ENCODE measurements at places on chromosomes 7 and 10.

DNA sequence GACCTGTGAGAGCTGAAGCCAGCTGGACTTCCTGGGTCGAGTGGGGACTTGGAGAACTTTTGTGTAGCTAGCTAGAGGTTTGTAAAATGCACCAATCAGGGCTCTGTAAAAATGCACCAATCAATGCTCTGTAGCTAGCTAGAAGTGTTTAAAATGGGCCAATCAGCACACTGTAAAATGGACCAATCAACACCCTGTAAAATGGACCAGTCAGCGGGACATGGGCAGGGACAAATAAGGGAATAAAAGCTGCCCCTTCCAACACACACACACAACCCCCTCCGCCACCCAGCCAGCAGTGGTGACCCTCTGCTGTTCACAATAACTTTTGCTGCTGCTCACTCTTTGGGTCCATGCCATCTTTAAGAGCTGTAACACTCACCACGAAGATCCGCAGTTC lies 7.1 kb downstream of the ZNF511 start:
- DNase-seq: no peak

GRCh38 chr7:157255201-157255606 lies 81.6 kb upstream of the DNAJB6 start:
- no peak for DNase-seq

- DNase-seq: peak; percentile 35
Measured at GRCh38 chr7:98733036-98733435, 116.0 kb downstream of the NPTX2 start.

DNA sequence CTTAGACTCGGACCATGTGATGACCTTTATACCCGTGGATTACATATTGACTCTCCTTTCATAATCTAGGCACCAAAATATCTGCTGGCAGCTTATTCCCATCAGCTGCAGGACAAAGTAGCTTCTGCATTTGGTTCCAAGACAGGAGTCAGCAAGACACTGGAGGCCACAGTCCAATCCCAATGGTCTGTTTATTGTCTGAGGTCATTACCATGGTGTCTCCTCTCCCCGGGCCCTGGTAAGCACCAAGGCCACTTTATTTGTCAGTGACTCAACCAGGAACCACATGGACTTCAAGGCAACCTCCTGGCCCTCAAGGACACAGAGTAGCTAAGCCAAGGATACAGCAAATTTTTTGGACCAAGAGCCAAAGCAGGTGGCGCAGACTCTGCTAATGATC lies 36.1 kb downstream of the KCNMA1 start:
- no peak for DNase-seq

DNA sequence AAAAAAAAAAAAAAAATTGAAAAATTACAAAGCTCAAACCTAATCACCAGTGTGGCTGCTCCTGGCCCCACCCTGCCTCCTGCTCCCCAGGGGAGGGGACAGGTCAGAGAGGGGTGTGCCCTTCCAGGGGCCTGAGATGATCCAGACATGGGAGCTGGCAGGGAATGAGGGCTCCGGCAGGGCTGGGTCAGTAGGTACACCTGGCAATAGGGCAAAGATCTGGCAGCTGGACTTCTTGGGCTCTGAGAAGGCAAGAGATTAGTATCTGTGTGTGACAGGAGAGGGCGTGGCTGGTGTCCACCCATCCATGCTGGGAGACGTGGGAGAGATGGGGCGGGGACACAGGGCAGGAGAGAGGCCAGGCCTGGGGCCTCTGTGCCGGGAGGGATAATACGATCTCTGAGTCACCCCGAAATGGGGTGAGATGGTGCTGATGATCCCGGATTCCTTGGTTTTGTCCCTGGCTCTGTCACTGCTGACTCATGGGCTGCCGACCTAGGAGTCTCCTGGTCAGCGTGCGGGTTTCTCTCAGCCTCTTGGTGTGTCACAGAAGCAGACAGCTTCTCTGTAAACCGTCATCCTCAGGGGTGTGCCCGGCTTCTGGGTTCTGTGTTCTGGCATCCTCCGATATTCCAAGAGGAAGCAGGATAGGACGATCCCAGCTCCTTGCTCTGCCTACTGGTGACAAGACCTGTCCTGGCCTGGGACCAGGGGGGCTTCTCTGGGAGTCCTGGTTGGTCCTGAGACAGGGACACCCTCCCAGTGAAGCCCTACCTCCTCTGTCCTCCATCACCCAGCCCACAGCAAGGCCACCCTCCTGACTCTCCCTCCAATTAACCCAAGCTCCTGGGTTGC lies 8.2 kb upstream of the CLDN4 start:
- DNase-seq: no peak

DNA sequence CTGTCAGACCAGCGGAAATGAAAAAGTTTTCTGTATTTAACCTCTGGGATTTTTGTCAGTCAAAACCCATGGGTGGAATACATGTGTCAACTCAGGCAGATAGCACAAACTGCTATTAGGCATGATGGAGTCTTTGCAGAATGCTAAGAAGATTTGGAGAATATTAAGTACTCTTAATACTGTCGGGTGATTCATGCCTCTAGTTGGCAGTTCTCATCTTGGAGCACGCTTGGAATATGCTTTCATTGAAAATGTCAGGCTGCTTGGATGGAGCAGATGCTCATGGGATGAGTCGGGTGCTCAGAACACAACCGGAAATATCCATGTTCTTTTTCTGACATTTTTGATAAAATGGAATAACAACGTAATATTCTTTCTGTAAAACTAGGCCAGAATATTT lies 27.6 kb upstream of the PRKG1 start:
- DNase-seq: no peak

DNA sequence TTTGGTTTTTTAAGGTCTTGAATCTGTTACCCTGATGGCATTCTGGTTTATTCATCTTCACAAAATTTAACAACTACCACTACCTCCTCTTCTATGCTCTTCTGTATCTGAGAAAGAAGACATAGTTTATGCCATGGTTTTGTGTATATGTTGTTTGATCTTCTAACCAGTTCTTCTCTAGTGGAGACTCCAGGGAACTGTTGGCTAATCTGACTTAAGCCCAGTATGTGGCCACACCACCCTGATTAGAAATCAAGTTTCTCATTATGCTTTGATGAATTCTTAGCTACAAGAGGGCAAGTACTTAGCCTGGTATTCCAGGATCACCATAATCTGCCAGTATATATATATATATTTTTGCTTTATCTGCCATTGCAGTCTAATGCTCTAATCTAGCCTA lies 99.5 kb upstream of the MXI1 start:
- DNase-seq: no peak

- no peak for DNase-seq
Measured at GRCh38 chr10:28806488-28806941, 129.2 kb downstream of the BAMBI start.

GRCh38 chr7:146539836-146540235 lies 423.2 kb downstream of the CNTNAP2 start:
- no peak for DNase-seq
